ENCODE measurements at places on chromosomes 16 and 17.

- no peak for DNase-seq
Measured at GRCh38 chr16:49866595-49867071, 10.7 kb upstream of the ZNF423 start.

GRCh38 chr16:70579648-70580630 lies 56.3 kb downstream of the SF3B3 start:
- no peak for DNase-seq

DNA sequence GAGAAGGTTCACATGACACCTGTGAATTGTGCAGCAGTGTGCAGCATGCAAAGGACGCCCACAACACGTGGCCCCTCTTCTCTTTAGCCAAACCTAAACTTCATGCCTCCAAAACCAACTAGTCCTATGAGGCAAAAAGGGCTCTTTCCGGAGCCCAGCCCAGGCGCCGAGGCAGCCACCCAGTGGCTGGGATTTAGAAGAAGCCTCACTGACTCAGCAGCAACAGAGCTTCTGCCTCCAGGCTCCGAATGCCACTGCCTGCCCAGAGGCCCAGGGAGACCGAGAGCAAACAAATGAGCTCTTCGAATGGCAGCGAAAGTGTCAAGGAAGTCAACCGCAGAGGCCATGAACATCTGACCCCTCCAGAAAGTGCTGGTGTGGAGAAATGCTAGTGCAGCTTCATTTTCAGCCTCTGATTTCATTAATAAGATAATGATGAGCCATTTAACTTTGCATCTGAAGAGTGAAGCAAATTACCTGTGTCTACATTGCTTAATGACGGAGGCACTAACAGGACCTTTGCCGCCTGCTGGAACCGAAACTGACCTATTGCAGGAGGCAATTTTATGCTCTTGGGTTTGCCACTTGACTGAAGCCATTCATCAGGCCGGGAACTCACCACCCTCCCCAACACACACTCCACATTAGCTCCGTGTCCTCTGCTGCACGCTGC lies 157.7 kb upstream of the RPL38 start:
- DNase-seq = no peak

DNA sequence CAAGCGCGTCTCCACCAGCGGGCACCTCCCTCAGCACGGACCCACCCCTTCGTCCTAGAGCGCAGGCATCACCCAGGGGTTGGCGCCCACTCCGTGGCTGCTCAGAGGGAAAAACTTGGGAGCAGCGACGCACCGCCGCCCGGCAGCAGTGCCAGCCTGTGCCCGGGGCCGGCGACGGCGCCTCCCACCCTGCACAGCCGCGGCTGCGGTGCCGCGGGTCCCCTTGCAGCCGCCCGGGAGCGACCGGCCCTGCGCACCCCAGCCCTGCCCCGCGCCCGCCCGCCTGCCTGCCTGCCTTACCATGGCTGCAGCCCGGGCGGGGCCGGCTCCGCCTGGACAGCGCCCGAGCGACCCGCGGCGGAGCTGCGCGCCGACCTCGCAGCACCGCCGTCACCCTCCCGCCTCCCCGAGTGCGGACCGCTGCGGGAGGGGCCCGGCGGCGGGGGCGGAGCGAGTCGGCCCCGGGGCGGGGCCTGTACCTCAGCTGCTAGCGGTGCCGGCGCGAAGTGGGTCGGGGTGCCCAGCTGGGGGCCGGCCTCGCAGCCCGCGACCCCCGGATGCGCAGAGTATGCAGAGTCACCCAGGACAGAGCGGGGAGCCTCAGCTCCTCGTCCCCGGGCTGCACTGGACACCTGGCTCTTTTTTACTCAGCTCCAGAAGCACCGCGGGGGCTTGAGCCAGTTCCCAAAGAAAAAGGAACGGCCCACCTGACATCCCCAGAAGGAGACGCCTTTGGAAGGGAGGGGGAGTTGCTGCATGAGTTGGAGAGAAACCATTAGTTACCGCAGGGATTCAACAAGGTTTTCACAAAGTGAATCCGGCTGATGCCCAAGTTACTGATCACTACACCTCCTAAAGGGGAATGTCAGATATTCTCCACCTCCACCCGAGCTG lies 17.5 kb upstream of the MTMR4 start:
- no peak for DNase-seq

DNA sequence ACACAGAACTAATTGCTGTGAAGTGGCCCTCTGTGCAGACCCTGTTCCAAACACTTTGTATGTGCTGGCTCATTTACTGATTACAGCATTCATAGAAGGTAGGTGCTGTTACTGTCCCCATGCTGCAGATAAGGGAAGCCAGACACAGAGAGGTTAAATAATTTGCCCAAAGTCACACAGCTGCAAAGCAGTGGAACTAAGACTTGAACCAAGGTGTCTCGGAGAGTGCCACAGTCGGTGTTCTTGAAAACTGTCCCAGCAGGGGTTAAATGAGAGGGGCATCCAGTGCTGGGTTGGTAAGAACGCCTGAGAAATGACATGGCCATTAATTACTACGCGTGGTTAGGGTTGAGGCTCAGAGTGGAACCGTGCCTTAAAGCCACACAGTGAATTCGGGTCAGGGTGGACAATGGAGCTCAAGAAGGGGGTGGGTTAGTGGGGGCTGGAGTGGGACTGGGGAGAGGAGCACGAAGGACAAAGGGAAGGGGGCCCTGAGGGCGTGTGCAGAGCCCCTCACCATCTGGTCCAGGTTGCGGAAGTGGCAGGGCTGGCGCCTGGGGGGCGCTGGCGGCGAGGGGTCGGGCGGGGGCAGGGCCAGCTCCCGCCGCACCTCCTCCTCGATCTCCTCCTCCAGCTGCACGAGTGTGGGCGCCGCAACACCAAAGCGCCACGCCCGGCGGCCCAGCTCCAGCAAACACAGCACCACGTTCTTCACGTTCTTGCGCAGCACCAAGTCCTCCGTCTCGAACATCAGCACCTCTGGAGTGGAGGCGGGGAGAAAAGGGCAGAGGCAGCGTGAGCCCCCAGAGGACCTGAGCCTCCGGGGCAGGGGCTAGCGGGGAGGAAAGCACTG lies 3.3 kb downstream of the GAS2L2 start:
- no peak for DNase-seq

DNA sequence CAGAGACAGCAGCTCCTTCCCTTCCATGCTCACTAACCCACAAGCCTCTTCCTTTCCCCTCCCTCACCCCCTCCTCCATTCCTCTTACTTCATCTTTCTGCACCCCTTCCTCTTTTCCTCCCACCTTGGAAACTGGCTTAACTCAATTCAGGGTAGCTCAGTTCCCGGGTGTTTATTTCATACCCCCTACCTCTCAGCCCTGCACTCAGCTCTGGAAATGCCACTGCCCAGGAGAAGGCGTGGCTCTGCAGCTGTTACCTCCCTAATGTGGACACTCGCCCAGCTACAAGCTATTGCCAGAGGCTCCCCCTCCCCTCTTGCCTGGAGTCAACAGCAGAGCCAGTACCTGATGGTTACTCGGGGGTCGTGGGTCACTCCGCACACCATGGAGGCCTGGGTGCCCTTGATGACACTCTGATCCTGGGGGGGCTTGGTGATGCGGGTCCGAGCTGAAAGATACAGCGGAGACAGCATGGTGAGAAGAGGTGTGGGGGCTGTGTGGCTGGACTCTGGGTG lies 118.4 kb upstream of the CDC42EP4 start:
- no peak for DNase-seq

GRCh38 chr17:31517524-31517923 lies 126.0 kb downstream of the RAB11FIP4 start:
- no peak for DNase-seq

DNA sequence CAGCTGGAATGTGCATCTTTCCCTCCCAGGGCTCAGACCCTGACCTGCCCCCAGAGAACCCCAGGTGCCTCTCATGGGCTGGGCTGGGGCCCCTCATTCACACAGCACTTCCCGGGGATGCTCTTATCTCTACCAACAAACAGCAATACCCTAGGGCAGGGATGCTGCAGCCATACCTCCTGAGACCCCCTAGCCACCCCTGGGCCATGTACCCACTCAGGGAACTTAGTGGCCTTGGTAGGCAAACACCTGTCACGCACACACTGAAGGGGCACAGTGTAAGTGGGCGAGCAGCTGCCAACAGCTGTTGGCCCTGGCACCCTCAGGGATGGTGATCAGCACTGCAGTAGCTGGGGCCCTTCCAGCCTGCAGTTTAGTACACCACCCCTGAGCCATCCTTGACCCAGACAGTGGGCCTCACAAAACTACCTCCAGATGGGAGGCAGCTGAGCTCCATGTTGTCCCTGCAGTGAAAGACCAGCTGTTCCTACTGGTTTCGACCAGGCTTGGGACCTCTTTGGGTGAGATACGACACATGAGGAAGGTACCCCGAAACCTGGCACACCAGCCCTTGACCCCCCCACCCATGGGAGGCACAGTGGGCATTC lies 1723.6 kb downstream of the TP53TG3F start:
- DNase-seq = no peak

All from epithelial cell of proximal tubule (primary cell).